Coronary artery (tissue), 2 donors: ENCODE measurements at places on chromosomes 6 and 20.

- no peak for DNase-seq
Observed at GRCh38 chr6:140441256-140441655, 1066.8 kb upstream of the CITED2 start.

DNA sequence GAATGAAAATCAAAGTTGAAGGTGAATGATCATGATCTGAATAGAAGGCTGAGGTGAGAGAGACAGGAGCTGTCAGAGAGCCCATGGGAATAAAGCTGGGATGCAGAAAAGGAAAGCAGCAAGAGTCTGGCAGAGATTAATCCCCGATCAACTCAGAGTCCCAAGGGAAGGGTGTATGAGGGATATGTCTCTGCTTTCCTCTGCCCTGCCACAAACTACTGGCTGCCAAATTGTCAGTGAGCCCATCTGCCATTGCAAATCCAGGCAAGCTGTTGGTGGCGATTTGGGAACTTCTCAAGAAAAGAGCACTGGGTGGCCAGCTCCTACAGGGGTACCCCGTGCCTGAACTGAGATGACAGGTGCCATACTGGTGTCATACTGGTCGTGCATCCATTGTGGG is 705.5 kb upstream of the MAN1A1 start:
- no peak for DNase-seq

DNA sequence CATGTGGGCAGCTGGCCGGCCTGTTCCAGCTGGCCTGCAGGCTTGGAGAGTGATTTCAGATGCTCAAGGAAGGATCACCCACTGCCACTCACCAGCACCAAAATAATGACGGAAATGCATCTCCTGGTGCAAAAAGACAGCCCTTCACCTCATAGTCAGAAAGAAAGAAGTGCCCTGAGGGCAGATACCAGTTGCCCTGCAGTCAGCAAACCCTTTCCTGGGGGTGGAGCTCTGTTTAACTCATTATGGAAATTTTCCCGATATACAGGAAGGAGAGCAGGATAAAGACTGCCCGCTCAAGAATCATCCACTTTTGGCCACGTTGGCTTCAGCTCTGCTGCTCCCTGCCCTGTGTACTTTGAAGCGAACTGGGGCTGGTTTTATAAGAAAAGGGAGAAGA is 127.9 kb downstream of the GRM4 start:
- DNase-seq: no peak

DNA sequence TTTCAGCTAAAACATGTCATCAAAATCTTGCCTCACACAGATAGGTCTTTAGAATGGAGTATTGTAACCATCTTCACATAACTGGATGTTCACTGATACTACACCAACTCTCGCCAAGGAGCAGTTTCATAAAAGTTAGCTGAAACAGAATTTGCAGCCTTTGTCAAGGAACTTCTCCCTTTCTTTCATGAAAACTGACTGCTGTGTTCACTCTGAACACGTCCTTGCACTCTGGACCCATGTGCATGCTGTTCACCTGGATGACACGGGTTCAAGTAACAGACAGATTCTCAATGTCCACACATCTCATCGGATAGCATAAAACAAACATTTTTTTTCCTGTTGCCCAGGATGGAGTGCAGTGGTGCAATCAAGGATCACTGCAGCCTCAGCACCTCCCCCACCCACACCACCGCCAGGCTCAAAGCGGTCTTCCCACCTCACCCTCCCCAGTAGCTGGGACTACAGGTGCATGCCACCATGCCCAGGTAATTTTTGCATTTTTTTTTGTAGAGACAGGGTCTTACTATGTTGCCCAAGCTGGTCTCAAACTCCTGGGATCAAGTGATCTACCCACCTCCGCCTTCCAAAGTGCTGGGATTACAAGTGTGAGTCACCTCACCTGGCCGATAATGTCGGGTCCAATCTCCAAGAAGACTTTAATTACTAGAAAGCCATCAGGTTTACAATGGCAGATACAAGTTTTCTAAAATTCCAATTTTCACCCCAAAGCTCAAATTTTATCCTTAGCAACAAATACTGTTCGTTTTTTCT is 9.4 kb downstream of the DIDO1 start:
- no peak for DNase-seq

DNA sequence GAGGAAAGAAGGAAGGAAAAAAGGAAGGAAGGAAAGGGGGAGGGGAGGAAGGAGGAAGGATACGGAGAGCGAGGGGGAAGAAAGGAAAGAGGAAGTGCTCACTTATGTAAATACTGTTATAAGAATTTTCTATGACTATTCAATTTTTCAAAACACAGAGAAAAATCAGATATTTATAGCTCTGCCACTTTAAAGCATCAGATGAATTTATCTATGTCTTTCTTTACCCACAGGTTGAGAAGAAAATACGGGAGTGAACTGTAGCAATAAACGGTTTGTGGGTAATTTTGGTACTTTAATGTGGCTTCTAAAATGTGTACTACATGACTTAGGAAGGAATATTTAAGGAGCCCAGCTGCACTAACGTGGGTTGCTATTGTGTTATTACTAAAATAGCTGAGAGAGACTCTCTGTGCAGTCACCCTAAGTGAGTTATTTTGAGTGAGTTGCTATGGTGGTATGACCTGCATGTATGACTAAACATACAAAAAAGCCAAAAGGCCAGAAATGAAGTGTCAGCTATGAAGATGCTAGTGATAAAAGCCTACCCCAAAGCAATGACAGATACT is 225.5 kb downstream of the SOD2 start:
- DNase-seq: no peak

GRCh38 chr6:28336284-28337120 is 554 bp upstream of the ZSCAN31 start:
- DNase-seq: no peak

GRCh38 chr20:11143481-11143880 is 469.7 kb upstream of the JAG1 start:
- DNase-seq: no peak

- DNase-seq: no peak
Observed at GRCh38 chr6:117601811-117602150, 530 bp downstream of the GOPC start.

- DNase-seq: no peak
Observed at GRCh38 chr20:3413393-3413889, 6.0 kb upstream of the DNAAF9 start.

DNA sequence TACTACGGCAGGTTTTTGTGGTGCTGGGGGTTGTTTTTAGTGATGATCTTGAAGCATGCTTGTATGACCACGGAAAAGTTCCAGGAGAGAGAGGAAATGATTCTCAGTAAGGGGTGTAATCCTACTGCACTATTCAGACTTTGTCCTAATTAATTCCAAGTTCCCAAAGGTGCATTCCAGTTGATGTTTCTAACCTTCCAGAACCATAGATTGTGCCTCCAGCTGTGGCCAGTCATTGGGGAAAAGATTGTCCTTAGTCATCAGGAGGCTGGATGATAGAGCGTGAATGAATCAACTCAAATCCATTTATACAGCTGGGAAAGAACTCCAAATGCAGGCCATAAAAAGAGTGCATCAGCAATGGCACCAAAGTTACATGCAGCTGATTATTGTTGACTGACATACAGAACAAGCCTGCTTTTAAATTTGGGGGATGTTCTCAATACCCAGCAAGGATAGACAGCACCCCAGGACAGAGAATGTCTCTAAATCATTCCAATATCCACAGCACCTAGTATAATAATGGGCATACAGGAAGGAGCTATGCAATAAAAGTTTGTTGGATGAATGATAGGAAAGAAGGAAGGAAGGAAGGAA is 27.8 kb upstream of the PKHD1 start:
- DNase-seq: no peak

DNA sequence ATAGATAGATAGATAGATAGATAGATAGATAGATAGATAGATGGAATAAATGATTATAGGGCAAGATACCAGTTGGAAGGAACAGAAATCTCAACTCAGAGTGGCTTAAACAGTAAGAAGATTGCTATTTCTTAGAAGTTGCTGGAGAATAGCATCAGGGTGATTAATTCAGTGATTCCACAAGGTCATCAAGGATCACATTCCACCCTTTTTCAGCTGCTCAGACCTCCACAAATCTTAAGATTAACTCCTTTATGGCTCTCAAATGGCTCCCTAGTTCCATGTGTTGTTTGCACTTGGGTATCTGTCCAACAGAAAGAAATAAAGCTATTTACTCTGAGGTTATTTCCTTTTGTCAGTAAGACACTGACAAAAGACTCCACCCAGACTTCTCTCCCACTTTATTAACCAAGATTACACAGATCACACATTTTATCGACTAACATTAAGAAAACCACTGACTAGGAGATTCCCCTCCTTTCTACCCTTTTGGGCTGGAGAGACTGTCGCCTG is 68.3 kb upstream of the KIF16B start:
- DNase-seq: no peak

DNA sequence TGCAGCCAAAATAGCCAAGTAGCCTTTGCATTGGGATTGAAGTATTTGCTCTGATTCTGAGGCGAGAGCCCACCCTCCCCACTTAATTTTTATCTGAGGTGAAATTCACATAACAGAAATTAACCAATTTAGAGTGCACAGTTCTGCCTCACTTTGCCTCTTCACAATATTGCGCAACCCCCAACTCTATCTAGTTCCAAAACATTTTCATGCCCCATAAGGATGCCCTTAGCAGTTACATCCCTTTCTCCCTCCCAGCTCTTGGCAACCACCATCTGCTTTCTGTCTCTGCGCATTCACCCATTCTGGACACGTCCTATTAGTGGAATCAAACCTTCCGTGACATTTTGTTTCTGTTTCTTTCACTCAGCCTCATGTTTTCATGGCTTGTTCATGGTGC is 9.0 kb downstream of the MAS1L start:
- DNase-seq: no peak

DNA sequence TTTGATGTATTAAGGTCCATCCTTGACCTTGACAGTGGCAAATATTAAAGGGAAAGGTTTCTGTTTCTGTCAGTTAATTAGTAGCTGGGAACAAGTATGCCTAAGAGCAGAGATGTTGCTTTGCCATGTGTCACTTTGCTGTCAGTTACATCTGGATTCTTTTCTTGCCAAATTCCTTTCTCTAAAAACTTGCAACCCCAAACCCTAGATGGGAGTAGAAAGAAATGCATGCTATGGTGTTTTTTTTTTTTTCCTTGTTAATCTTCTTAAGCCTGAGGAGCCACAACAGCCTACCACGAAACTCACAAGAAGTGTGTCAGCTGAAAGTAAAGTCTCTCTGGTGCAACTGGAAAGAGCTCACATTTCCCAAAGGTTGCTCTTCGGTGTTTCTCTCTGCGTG is 18.0 kb upstream of the CLDN20 start:
- DNase-seq: no peak

DNA sequence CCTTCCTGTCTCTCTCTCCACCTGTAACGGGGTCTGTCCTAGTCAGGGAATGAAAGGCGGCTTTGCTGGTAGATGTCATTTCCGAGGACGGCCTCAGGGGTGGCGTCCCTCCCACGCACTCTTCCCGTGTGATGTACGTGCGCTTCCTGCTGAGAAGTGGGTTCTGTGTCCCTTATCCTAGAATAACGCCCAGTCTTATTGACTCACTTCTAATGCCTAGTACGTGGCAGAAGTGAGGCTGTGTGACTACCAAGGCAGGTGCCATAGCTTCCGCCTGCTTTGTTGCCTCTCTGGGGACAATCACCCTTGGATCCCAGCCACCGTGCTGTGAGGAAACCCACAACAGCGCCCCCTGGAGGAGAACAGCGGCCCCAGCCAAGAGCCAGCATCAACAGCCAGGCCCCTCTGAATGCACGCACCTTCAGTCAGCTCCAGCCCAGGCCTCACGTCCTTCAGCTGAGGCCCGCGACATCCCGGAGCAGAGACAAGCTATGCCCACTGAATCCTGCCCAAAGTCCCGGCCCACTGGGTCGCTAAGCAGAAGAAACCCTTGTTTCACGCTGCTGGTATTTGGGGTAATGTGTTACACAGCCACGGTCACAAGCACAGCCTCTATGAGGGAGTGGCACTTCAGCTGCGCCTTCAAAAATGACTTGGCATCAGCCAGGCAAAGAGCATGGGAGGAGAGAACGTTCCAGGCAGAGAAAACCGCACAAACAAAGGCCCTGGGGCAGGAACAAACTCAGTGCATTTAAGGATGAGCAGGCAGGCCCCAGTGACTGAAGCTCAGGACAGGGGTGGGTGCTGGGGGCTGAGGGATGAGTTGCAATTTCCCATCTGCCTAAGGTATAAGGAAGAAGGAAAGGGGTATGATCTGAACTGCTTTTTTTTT is 224.2 kb downstream of the NFATC2 start:
- DNase-seq: no peak

- no peak for DNase-seq
Observed at GRCh38 chr20:56724241-56724757, 95.2 kb downstream of the TFAP2C start.

- no peak for DNase-seq
Observed at GRCh38 chr20:19348582-19348981, 136.1 kb downstream of the SLC24A3 start.

- no peak for DNase-seq
Observed at GRCh38 chr20:37323985-37324384, 22.0 kb upstream of the SRC start.

GRCh38 chr20:39326050-39326449 is 363.9 kb downstream of the DHX35 start:
- no peak for DNase-seq

- DNase-seq: no peak
Observed at GRCh38 chr20:24842274-24842917, 106.7 kb upstream of the CST7 start.

DNA sequence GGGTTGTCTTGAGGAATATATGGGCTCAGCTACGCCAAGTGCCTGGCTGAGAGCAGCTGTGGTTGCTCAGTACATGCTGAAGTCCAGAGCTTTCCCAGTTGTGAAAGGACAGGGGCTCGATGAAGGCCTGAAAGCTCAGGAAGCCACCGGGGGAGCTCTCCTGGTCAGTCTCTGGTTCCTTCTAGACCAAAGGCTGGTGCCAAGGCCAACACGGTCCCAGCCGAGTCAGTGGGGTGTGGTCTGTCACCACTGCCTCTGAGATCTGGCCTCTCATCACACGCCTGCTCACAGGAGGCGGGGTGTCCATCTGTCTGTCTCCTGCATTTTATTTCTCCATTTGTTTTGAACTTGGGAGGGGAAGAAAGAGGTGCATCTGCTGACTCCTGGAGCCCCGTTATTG is 4.9 kb upstream of the FAM83C start:
- DNase-seq: no peak

DNA sequence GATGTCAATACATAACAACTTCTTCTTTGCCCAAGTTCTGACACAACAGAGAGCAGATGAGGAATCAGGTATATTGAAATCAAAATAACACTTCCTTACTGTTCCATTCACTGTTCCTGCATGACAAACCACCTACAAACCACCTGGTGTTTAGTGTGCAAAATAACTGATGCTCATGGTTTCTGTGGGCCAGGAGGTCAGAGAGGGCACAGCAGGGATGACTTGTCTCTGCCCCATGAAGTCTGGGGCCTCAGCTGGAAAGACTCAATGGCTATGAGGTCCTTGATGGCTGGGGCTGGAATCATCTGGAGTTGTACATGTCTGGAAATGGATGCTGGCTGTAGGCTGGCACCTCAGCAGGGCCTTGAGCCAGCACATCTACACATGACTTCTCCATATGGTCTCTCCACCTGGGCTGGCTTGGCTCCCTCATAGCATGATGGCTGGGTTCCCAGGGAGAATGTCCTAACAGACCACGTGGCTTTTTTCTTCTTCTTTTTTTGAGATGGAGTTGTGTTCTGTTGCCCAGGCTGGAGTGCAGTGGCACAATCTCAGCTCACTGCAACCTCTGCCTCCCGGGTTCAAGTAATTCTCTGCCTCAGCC is 7.4 kb upstream of the COX4I2 start:
- no peak for DNase-seq
